ENCODE measurements at places on chromosomes 7 and 10.
A peak's percentile ranks its signal among the peaks of the same experiment; 100 is the strongest.

- no peaks in the 10 kb centered on the region for H3K27me3 ChIP-seq
- no peaks in the 10 kb centered on the region for H3K36me3 ChIP-seq
- peak overlapping the region; percentile 27 for H3K4me3 ChIP-seq
- peak overlapping the region; percentile 89 for H3K27ac ChIP-seq
- no peak for DNase-seq
- H3K4me1 ChIP-seq: peaks cover 2% of the 10 kb centered on the region
Measured at GRCh38 chr10:63267414-63268148, 134.5 kb downstream of the NRBF2 start.

DNA sequence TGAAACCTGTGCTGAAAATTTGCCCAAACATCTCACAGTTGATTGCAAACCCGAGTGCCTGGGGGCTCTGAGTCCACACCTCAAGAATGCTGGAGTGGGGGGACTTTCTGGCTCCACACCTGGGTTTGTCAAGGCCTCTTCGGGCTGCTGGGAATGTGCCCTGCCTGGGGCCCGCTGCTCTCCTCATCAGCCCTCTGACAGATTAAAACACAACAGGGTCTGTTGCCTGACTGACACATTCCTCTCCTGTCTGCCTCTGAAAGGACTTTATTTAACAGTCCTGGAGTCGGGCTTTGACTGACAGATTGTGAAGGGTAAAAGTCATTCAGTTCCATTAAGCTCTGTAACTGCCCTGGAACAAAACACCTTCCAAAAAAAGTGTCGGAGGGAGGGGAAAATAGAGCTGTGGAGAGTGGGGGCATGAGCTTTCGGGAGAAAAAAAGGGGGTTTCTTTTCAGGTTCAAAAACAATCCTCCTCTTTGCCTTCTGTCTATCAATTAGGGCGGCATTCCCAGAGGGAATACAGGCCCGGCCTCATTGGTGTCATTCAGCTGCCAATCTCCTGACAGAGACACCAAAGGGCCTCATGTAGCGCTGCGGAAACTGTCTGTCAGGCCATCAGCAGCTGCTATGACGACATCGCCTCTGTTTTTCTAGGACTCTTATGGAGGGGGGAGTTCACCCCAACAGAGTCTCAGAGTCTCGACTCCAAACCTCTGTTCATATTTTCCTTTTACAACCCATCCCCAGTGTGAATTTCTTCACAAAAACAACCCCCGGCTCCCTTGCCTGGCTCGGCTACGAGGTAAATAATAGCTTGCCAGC lies 398.8 kb upstream of the NFE2L3 start:
- no peak overlapping the region for H3K4me3 ChIP-seq
- no peaks in the 10 kb centered on the region for H3K27me3 ChIP-seq
- no peak for DNase-seq
- H3K27ac ChIP-seq: no peak overlapping the region
- no peaks in the 10 kb centered on the region for H3K4me1 ChIP-seq

GRCh38 chr10:123890226-123890625 lies 1.4 kb downstream of the CPXM2 start:
- H3K4me3 ChIP-seq: no peak overlapping the region
- no peaks in the 10 kb centered on the region for H3K36me3 ChIP-seq
- no peak for DNase-seq
- no peaks in the 10 kb centered on the region for H3K4me1 ChIP-seq

DNA sequence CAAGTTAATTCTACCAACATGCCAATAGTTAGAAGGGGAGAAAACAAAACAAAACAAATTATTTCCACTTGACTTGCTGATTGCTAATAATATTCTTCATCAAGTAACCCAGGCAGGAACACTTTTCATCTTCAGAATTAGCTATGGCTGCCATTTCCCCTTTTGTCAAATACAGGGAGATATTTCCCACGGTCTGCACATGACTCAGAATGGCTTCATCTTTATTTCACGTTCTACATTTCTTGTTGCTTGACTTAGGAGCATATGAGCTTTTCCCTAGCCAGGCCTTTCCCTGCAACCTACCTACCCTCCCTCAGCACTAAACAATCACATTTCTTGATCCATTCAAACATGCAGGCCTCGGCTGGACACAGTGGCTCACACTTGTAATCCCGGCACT lies 6.5 kb downstream of the CPVL start:
- no peaks in the 10 kb centered on the region for H3K4me1 ChIP-seq
- H3K27me3 ChIP-seq: no peaks in the 10 kb centered on the region
- H3K36me3 ChIP-seq: no peaks in the 10 kb centered on the region
- H3K4me3 ChIP-seq: no peak overlapping the region

DNA sequence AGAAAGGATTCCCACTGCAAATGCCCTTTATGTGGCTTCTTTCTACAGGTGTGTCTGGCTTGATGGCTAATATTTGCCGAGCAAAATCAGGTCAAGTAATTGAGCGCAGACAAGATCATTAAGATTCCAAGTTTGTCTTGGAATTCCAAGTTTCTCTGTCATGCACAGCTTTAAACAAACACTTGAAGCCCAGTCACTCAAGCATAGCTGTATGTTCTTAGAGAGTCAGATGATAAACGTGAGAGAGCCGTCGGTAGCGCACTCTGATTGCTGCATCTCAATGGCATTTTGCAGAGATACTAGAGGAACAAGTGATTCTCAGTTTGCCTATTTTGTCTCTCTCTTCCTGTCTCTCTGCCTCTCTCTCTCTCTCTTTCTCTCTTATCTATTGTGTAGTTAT lies 658 bp downstream of the DMBT1 start:
- H3K27me3 ChIP-seq: no peaks in the 10 kb centered on the region
- no peak for DNase-seq
- no peaks in the 10 kb centered on the region for H3K4me1 ChIP-seq
- H3K27ac ChIP-seq: no peak overlapping the region
- no peaks in the 10 kb centered on the region for H3K36me3 ChIP-seq

- H3K27ac ChIP-seq: no peak overlapping the region
- no peaks in the 10 kb centered on the region for H3K27me3 ChIP-seq
- no peak for DNase-seq
- H3K36me3 ChIP-seq: no peaks in the 10 kb centered on the region
- no peak overlapping the region for H3K4me3 ChIP-seq
- H3K4me1 ChIP-seq: no peaks in the 10 kb centered on the region
Measured at GRCh38 chr10:133411523-133412380, 12.7 kb downstream of the SPRN start.

DNA sequence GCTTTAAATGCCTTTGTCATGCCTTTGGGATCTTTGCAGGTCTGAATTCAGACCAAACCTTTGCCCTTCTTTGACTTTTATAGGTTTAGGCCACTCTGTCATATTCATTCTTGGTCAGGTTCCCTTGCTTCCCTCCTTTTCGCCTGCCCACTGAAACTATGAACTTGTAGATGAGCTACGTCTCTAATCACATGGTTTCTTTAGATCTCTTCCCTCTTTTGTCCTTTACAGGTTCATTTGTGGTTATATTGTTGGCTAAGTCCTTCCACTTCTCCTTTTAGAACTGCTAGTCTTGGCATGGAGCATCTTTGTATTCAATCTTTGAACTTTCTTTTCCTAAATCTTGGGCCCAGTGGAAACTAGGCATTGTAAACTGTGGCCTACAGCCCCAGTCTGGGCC lies 104.0 kb upstream of the ZEB1 start:
- H3K4me3 ChIP-seq: no peak overlapping the region
- no peaks in the 10 kb centered on the region for H3K36me3 ChIP-seq

- H3K27ac ChIP-seq: peak overlapping the region; percentile 30
- H3K4me3 ChIP-seq: no peak overlapping the region
- peaks cover 4% of the 10 kb centered on the region for H3K4me1 ChIP-seq
- H3K27me3 ChIP-seq: no peaks in the 10 kb centered on the region
Measured at GRCh38 chr10:119189811-119190282, 11.2 kb upstream of the PRDX3 start.

DNA sequence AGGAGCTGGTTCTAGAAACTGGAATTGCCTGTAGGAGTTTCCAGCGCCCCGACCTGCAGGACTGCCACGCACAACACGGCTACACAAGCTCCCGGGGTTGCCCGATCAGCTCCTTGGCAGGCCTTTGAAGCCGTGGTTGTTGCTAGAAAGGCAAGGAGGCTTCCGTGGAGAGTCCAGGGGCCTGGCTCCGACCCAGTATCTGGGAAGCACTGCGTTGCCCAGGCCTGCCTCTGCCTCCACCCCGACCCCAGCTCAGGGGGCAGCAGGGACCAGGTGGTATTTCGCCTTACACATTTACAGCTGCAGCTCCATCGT lies 54.4 kb downstream of the PROSER2 start:
- H3K4me3 ChIP-seq: no peak overlapping the region
- no peak for DNase-seq
- peak overlapping the region; percentile 88 for H3K27ac ChIP-seq
- no peaks in the 10 kb centered on the region for H3K36me3 ChIP-seq
- peaks cover 14% of the 10 kb centered on the region for H3K4me1 ChIP-seq

DNA sequence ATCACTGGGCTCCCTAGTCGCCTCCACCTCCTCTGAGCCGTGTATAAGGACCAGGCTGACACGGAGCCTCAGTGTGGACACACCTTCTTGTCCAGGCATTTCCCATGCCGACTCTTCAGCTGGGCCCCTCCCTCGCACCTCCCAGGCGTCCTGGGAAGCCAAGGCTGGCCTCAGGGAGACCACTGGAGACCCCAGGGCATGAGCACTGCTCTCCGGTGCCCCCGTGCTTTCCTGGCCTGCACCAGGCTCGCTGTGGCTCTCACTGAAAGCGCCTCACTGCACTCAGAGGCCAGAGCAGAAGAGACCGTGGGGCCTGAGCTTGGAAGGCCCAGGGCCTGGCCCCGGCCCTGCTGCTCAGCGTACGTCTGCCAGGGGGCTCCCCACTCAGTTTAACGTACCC lies 31.4 kb downstream of the LRRC27 start:
- no peaks in the 10 kb centered on the region for H3K4me1 ChIP-seq
- H3K4me3 ChIP-seq: no peak overlapping the region
- peaks cover 13% of the 10 kb centered on the region for H3K36me3 ChIP-seq
- no peak for DNase-seq

DNA sequence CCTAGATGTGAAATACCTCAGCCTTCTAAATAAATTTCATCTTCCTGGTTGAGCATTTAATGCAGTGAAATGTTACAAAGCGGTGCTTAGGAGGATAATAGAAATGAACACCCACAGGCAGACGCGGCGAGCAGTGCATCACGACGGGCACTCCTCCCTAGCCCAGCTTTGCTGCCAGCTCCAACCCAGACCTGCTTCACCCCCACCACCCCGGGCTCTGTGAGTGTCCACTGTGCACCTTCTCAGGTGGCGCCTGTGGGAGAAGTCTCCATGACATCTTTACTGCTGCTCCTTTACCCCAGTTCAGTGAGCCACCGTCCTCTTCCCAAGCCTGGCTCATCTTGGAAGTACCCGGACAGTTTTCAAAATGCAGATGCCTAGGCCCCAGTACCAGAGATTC lies 5.2 kb upstream of the CHST15 start:
- no peaks in the 10 kb centered on the region for H3K27me3 ChIP-seq
- no peaks in the 10 kb centered on the region for H3K4me1 ChIP-seq
- H3K36me3 ChIP-seq: no peaks in the 10 kb centered on the region
- no peak overlapping the region for H3K27ac ChIP-seq

GRCh38 chr7:157573244-157573643 lies 236.4 kb downstream of the DNAJB6 start:
- no peak overlapping the region for H3K27ac ChIP-seq
- no peaks in the 10 kb centered on the region for H3K4me1 ChIP-seq
- no peaks in the 10 kb centered on the region for H3K27me3 ChIP-seq
- no peak overlapping the region for H3K4me3 ChIP-seq
- DNase-seq: no peak
- H3K36me3 ChIP-seq: no peaks in the 10 kb centered on the region

GRCh38 chr10:97124211-97124610 lies 61.5 kb downstream of the SLIT1 start:
- no peaks in the 10 kb centered on the region for H3K27me3 ChIP-seq
- no peaks in the 10 kb centered on the region for H3K36me3 ChIP-seq
- no peak for DNase-seq
- H3K27ac ChIP-seq: no peak overlapping the region
- H3K4me1 ChIP-seq: no peaks in the 10 kb centered on the region

GRCh38 chr10:76942628-76943416 lies 694.8 kb downstream of the KCNMA1 start:
- H3K27ac ChIP-seq: no peak overlapping the region
- no peak overlapping the region for H3K4me3 ChIP-seq
- H3K4me1 ChIP-seq: no peaks in the 10 kb centered on the region

- no peak overlapping the region for H3K4me3 ChIP-seq
- H3K4me1 ChIP-seq: no peaks in the 10 kb centered on the region
- no peaks in the 10 kb centered on the region for H3K36me3 ChIP-seq
- H3K27ac ChIP-seq: no peak overlapping the region
Measured at GRCh38 chr7:3146571-3147226, 103.0 kb upstream of the CARD11 start.

DNA sequence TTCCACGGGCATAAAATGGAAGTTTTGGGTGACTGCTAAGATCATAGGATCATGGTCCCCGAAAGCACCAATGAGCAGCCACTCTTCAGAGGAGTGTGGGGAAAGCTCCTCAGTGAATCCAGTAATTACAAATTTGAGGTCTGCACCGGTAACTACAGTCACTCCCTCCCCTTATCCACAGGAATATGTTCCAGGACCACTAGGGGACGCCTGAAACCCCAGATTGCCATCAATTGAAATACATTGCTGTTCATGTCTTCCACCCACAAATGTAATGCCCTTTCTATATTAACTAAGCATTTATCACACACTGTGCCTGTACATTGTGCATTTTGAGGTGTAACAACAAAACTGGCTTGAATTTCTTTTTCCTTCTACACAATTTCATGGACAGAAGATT lies 447.9 kb upstream of the PFKP start:
- DNase-seq: no peak
- H3K4me3 ChIP-seq: no peak overlapping the region
- no peaks in the 10 kb centered on the region for H3K4me1 ChIP-seq
- H3K36me3 ChIP-seq: no peaks in the 10 kb centered on the region
- no peak overlapping the region for H3K27ac ChIP-seq
- H3K27me3 ChIP-seq: no peaks in the 10 kb centered on the region

GRCh38 chr10:44382981-44383748 lies 1.7 kb downstream of the CXCL12 start:
- no peaks in the 10 kb centered on the region for H3K4me1 ChIP-seq
- no peak for DNase-seq
- H3K27ac ChIP-seq: peak overlapping the region; percentile 68
- peak overlapping the region; percentile 69 for H3K4me3 ChIP-seq
- no peaks in the 10 kb centered on the region for H3K27me3 ChIP-seq

GRCh38 chr7:96982586-96982985 lies 22.8 kb upstream of the DLX6 start:
- no peaks in the 10 kb centered on the region for H3K27me3 ChIP-seq
- H3K36me3 ChIP-seq: no peaks in the 10 kb centered on the region
- no peaks in the 10 kb centered on the region for H3K4me1 ChIP-seq
- no peak overlapping the region for H3K4me3 ChIP-seq

GRCh38 chr10:100737355-100738054 lies 7.9 kb upstream of the PAX2 start:
- H3K36me3 ChIP-seq: no peaks in the 10 kb centered on the region
- H3K4me1 ChIP-seq: peaks cover 5% of the 10 kb centered on the region
- no peak overlapping the region for H3K4me3 ChIP-seq
- DNase-seq: no peak
- H3K27me3 ChIP-seq: peaks cover 52% of the 10 kb centered on the region

DNA sequence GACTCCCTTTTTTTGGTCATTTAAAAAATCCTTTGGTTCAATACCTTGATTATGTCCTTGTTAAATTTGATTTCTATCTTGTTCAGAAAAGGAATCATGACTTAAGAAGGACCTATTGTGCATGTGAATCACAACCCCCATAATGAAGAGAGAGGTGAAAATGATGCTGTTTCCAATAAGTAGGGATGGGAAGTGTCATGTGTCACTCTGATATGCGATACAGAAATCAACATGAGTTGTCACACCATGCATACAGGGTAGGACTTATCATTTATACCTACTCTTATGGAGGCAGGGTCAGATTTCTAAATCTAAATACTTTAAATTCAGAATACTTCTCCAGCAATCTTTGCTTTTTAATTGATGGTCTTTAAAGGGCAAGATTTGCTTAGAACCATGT lies 19.4 kb upstream of the DLX6 start:
- no peak overlapping the region for H3K4me3 ChIP-seq
- no peak for DNase-seq
- H3K27me3 ChIP-seq: peaks cover 16% of the 10 kb centered on the region
- no peak overlapping the region for H3K27ac ChIP-seq
- H3K36me3 ChIP-seq: no peaks in the 10 kb centered on the region
- no peaks in the 10 kb centered on the region for H3K4me1 ChIP-seq
